Activated CD4-positive, CD25-positive, alpha-beta regulatory T cell treated with anti-CD3 and anti-CD28 coated beads, Interleukin-2, amount 50 U/mL, for 72 hours (primary cell): ENCODE measurements at places on chromosomes 6 and 20.

DNA sequence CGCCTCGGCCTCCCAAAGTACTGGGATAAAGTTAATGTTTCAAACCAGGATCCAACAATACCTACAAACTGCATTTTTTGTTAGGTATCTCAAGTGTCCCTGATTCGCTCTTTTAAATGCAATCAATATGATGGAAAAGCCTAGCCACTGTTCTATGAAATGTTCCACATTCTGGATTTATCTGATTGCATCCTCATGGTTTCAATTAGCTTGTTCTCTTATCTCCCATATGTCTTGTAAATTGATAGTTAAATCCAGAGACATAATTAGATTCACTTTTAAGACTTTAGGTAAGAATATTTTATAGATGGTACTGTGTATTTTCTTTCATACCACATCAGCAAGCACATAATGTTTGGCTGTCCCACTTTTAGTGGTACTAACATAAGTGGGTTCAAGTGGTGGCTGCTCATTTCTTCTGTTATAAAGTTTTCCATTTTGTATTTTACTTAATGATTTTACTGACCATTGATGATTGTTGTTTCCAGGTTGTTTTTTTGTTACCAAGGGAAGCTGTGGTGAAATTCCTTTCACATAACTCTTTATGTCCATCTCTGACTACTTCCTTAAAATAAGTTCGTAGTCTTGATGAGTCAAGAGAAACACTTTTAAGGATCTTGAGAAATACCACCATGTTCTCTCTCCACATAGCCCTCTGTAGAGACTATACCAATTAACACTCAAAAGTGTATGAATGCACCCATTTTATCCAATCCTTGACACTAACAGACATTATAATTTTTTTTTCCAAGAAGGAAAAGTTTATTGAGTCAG is 40.5 kb downstream of the RNGTT start:
- DNase-seq = no peak

GRCh38 chr6:40442591-40442990 is 144.6 kb downstream of the LRFN2 start:
- no peak for DNase-seq

- DNase-seq = no peak
These were observed 159.0 kb downstream of the ZNF217 start for GRCh38 chr20:53434662-53435061.

DNA sequence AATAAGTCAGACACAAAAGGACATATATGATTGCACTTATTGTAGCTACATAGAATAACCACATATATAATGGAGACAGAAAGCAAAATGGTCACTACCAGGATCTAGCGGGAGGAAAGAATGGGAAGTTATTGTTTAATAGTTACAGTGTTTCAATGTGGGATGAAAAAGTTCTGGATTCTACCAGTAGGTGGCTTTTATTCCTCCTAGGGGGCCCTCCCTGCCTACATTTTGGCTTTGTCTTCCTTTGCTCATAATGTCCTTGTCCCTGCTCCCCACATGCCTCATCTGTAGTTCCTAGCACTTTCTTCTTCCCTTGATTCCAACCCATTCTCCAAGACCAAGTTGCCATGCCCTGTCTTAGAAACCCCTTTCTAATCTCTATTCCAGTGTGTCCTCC is 16.3 kb downstream of the ZNF133 start:
- DNase-seq = no peak

DNA sequence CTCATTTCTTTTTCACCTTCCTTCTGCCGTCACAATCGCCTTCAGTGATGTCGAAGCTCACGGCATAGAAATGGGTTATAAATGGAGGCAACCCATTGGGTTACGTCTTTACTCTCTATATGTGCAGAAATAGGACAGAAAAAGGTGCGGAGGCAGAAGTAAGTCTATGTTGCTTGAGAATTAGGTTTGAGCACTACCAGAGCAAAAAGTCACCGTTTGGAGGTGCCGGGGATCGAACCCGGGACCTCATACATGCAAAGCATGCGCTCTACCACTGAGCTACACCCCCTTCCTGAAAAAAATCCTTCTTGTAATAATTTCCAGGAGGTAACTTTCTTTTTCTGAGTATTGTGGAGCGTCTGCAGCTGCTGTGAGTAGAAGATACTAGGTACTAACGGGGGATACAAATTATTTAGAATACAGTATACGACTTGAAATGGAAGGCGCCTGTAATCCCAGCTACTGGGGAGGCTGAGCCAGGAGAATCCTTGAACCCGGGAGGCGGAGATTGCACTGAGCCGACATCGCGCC is 134.2 kb downstream of the TRIM27 start:
- DNase-seq = no peak

DNA sequence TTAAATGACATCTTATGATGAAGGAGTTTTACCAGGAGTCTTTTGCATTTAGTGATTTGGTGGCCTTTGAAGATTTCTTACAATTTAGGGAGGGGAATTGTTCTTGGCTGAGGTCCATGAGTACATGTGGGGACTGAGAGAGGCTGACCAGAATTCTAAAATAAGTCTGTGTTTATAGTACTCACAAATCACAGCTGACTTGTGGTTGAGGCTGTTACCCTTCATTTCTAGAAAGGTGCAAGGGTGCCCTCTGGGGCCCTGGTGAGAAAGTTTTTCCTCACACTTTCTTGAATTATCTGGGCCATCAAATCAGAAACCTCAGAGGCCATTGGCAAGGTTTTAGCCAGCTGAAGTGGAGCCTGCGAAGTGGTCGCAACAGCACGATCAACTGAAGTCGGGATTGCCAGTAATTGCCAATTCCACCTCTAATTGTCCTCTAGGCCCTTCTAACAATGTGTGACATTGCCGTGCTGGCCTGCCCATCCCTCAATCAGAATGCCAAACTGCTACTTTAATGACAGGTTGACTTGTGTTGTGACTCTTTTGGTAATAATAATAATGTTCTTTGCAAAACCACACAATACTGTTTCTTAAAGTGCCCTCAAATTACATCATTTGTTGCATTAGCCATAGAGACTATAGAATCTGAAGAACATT is 221.6 kb downstream of the OGFRL1 start:
- DNase-seq = no peak

- DNase-seq = no peak
These were observed 21.6 kb downstream of the KCNK17 start for GRCh38 chr6:39292637-39293036.
